EH (cell line): ENCODE measurements at places on chromosomes 7 and 10.

- no peak for DNase-seq
Measured at GRCh38 chr7:123305840-123306375, 106.1 kb upstream of the SLC13A1 start.

- DNase-seq: no peak
Measured at GRCh38 chr10:56255298-56255697, 105.8 kb downstream of the ZWINT start.

- no peak for DNase-seq
Measured at GRCh38 chr7:68505721-68506120, 1092.6 kb upstream of the AUTS2 start.

DNA sequence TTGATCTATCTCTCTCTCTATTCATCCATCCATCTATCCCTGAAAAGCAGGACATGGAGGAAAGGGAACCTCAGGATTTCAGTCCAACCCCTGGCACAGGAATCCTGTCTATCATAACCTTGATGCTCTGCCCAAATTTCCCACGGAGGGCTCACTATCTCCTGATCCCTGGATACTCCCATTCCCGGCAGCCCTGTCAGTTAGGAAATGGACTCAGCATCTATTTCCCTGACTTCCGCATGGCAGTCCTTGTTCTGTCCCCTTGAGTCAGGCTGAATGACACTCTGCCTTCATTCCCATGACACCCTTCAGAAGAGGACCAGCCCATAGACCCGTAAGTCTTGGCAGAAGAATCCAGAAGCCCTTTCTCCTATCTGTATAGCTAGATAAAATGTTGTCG, 77.7 kb downstream of the VWA2 start:
- no peak for DNase-seq

DNA sequence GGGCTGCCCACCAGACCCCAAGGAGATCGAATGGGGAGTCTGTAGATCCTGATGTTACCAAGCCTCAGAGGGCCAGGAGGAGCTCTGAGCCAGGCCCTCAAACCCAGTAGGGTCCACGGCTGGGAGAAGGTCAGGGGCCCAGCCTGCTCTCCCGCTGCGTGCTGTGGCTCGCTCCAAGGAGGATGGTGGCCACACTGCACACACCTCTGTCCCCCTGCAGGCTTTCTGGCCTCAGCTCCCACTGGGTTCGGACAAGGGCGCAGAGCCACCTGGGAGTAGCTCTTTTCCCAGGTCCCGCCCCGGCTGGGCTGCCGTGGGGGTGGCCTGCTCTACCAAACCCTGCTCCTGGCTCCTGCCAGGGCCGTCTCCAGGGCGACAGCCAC, 175.8 kb downstream of the ZNF248 start:
- DNase-seq: no peak
